ENCODE measurements at places on chromosomes 1 and 21. TPM values are rescaled to one million over a fixed set of nuclear protein-coding genes. Genes with fewer than 3 reads are reported as not detected.
A peak's percentile ranks its signal among the peaks of the same experiment; 100 is the strongest.

The EDN2 gene
- total RNA-seq = not detected

DNA sequence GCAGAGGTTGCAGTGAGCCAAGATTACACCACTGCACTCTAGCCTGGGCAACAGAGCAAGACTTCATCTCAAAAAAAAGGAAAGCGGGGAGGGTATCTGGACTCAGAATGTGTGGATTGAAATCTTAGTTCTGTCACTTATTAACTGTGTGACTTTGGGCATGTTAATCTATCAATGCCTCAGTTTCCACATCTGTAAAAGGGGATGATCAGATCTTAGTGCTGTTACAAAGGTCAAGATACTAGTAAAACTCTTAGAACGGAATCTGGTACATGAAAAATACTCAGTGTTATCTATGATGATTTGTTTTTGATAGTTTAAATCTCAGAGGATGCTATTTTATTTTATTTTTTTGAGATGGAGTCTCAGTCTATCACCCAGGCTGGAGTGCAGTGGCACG is 10.5 kb downstream of the FAM76A start:
- no peak overlapping the region for H3K4me3 ChIP-seq
- no peak for DNase-seq
- H3K27ac ChIP-seq = no peak overlapping the region
- H3K36me3 ChIP-seq = peaks cover 3% of the 10 kb centered on the region

The SAMD11 gene
- total RNA-seq = not detected

DNA sequence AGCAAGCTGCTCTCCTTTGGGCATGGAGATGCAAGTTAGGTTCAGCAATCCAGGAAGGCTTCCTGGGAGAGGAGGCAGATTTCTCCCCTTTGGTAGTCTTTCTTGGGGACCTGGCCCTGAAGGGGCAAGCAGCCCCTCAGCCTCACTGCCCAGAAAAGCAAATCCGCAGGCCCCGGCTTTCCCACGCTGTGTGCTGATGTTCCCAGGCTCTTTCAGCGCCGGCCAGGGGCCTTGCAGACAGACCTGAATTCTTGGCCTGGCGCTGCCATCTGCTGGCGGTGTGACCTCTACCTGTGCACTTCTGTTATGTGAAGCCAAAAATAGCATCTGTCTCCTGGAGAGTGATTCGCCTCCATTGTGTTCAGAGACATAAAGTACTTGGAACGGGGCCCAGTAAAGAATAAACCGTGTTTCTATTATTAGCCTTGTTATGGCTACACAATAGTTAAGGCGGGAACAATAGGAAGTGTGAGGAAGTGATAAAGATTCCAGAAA is 64.8 kb downstream of the ALPL start:
- no peaks in the 10 kb centered on the region for H3K27me3 ChIP-seq
- H3K4me3 ChIP-seq = no peak overlapping the region
- DNase-seq = no peak
- no peaks in the 10 kb centered on the region for H3K36me3 ChIP-seq

The PDE9A gene
- 14.1 TPM for total RNA-seq

- no peak overlapping the region for H3K4me3 ChIP-seq
- no peaks in the 10 kb centered on the region for H3K27me3 ChIP-seq
- H3K36me3 ChIP-seq = no peaks in the 10 kb centered on the region
- no peak overlapping the region for H3K27ac ChIP-seq
These were observed 189.4 kb upstream of the KCTD3 start for GRCh38 chr1:215377746-215378145.

DNA sequence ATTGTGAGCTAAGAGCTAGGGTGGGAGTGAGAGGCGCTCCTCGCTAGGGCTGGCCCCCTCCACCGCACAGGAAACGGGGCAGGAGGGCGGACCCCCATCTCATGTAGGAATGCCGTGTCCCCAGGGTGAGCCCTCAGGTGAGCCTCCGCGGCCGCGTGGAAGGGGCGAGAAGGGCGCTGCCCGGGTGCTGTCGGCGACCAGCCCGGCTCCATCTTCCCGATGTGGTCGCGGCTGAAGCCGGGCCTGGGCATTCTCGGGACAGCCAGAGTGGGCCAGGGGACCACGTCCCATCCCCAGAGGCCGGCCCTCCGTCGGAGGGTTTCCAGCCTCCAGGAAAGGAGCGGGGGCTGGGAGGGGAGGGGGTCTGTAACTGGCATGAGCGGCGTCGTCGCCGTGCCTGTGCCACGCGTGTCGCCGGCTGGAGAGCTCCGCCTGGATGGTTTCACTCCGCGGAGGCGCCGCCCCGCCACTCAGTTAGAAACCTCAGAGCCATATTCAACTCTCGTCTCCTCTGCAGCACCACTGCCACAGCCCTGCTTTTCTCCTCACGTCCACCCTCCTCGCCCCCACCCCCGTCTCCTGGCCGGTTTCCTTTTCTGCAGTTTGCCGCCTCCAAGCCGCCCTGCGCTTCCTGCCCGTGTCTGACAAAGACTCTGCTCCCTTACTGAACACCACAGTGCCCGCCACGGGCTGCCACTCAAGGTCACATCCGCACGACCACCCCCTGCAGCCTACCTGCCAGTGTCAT is at the start of gene TMEM269:
TMEM269 (plus strand) TSS at position 46 of the 748 bp plus-strand sequence. CDS start 4,903 bp downstream, outside the sequence.
- H3K4me1 ChIP-seq = peaks cover 12% of the 10 kb centered on the region
- peak within 1 kb of the TSS; percentile 56 for H3K4me3 ChIP-seq
- DNase-seq = peak; percentile 30
- no peaks in the 10 kb centered on the region for H3K27me3 ChIP-seq
- H3K27ac ChIP-seq = peak within 1 kb of the TSS; percentile 29
- H3K36me3 ChIP-seq = no peaks in the 10 kb centered on the region

The RGS4 gene
- not detected for total RNA-seq

GRCh38 chr1:202723708-202724107 is 13.5 kb upstream of the SYT2 start:
- H3K4me1 ChIP-seq = no peaks in the 10 kb centered on the region
- no peak overlapping the region for H3K27ac ChIP-seq
- peaks cover 3% of the 10 kb centered on the region for H3K36me3 ChIP-seq
- no peak overlapping the region for H3K4me3 ChIP-seq
- no peaks in the 10 kb centered on the region for H3K27me3 ChIP-seq
- no peak for DNase-seq

DNA sequence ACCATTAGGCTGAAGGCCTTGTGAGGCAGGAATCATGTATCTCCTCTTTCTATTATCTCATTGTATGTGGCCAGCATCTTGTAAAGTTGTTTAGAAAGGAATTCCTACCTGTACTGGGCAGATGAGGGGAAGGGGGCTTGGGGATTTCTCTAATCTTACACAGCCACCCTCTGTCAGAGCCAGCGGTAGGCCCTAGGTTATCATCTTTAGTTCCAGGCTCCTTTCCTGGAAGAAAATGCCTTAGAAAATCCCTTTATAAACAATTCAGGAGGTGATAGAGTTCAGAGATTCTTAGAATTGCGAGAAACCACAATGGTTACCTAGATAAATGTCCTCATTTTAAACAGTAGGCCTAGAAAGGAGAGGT is 35.2 kb downstream of the DPT start:
- no peaks in the 10 kb centered on the region for H3K27me3 ChIP-seq
- DNase-seq = no peak
- H3K27ac ChIP-seq = no peak overlapping the region
- H3K4me3 ChIP-seq = no peak overlapping the region

The PLOD1 gene
- 4.2 TPM for total RNA-seq

The HAO2 gene
- total RNA-seq = not detected

DNA sequence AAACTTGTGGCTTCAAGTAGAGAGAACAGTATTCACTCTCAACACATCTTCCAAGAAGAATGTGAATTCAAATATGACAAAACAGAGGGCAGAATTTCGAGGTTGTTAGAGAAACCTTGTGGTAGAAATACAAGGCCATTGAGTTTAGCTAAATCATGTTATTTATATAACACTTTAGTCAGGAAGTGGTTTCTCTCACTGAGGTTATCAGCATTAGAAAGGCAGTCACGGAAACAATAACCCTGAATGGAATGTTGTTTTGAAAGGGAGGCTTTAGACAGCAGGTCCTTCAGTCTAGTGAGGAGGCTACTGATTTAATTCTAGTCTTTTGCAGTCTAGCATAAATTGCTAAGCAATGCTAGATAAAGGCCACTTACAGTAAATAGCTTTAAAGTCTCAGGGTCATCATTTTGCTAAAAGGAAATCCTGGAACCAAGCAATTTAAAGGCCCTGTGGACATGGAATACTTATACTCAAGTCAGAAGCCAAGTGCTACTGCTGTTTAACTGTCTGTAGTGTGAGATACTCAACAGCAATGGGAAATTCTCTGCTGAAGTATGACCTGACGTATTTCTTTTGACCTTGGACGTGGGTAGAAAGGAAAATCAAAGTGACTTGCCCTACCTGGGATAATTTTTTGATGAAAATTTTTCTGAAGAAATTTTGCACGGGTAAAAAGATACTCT is 89.0 kb upstream of the CHODL start:
- no peak overlapping the region for H3K27ac ChIP-seq
- peaks cover 13% of the 10 kb centered on the region for H3K4me1 ChIP-seq
- no peaks in the 10 kb centered on the region for H3K27me3 ChIP-seq
- H3K4me3 ChIP-seq = no peak overlapping the region
- DNase-seq = peak; percentile 15
- H3K36me3 ChIP-seq = no peaks in the 10 kb centered on the region

DNA sequence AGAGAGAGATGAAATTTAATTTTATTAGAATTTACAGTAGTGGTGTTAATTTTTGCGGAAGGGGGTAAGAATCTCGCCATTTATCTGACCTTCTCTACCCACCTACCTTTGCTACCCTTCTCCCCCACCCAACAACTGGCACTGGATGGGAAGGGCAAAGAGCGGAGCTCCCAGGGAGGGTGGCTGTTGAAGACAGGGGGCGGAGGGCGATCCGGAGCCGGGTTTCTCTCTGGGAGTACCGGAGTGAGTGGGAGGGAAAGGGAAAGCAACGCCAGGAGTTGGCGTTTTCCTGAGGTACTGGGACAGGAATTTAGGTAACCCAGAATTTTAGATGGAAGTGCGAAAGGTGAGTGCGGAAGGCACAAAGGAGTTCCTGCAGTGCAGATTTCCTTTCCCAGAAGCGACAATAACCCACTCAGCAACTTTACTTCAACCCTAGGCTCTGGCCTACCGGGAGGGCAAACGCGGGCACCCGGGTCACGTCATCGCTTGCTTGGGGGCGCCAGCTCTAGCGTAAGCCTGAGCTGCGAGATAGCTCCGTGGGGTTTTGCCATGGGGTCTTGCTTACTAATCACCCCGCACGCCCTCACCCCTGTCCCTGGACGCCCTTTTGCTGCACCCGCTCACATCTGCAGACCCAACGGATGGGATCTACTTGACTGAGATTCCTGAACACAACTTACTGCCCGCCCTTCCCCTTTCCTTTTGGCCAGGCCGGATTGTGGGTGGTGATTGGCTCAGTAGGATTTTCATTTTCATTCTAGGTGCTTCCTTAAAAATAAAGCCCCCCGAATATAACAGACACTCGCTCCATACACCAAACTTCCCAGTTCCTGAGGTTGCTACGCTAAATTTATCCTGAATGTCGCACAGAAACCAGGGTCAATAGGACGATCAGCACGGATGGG is 413.0 kb upstream of the ESRRG start:
- no peaks in the 10 kb centered on the region for H3K4me1 ChIP-seq
- DNase-seq = no peak
- H3K4me3 ChIP-seq = no peak overlapping the region
- no peaks in the 10 kb centered on the region for H3K36me3 ChIP-seq
- H3K27ac ChIP-seq = no peak overlapping the region

The C1QA gene
- total RNA-seq = 3.5 TPM

GRCh38 chr1:37477198-37477931 is 3.0 kb downstream of the ZC3H12A start:
- peak overlapping the region; percentile 87 for H3K4me3 ChIP-seq
- peak overlapping the region; percentile 95 for H3K27ac ChIP-seq
- H3K27me3 ChIP-seq = no peaks in the 10 kb centered on the region
- H3K4me1 ChIP-seq = peaks cover 34% of the 10 kb centered on the region
- peaks cover 31% of the 10 kb centered on the region for H3K36me3 ChIP-seq

DNA sequence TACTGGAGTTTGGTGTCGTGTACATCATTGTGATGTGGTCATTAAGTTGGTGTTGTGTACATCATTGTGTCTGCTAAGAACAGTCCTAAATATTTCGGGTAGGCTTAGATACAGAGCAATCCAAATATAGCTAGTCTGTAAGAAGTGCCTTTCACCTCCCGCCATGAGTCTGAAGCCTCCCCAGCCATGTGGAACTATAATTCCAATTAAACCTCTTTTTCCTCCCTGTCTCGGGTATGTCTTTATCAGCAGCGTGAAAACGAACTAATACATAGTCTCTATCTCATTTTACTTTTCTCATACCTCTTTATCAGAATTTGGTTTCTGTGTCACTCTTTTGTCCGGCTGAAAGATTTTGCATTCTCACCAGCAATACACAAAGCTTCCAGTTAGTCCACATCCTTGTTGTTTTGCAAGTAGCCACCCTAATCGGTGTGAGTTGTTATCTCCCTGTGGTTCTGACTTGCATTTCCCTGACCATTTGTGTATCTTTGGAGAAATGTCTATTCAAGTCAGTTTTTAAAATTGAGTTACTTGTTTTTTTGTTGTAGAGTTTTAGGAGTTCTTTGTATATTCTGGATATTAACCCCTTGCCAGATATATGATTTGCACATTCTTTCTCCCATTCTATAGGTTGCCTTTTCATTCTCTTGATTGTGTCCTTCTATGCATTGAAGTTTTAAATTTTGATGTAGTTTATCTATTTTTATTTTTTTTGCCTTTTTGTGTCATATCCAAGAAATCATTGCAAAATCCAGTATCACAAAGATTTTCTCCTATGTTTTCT is 56.5 kb downstream of the FNBP1L start:
- no peaks in the 10 kb centered on the region for H3K4me1 ChIP-seq
- no peaks in the 10 kb centered on the region for H3K36me3 ChIP-seq
- H3K4me3 ChIP-seq = no peak overlapping the region
- H3K27me3 ChIP-seq = no peaks in the 10 kb centered on the region

The LTN1 gene
- 35.4 TPM for total RNA-seq

The LCE1A gene
- total RNA-seq = not detected

The C1QC gene
- total RNA-seq = not detected

DNA sequence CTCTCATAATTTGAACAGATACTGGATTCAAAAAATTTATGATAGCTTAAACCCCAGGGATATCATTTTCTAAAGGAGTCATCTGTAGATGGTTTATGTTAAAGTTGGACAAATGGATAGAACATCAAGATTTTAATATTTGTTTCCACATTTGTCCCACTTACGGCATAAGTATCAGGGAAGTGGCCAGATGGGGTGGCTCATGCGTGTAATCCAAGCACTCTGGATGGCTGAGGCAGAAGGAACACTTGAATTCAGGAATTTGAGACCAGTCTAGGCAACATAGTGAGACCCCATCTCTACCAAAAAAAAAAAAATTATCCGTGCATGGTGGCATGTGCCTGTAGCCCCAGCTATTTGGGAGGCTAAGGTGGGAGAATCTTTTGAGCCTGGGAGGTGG is 229.1 kb downstream of the GPR52 start:
- no peak for DNase-seq
- H3K27me3 ChIP-seq = no peaks in the 10 kb centered on the region
- H3K4me1 ChIP-seq = no peaks in the 10 kb centered on the region
- no peaks in the 10 kb centered on the region for H3K36me3 ChIP-seq
- no peak overlapping the region for H3K4me3 ChIP-seq
- H3K27ac ChIP-seq = no peak overlapping the region

- H3K27me3 ChIP-seq = no peaks in the 10 kb centered on the region
- H3K27ac ChIP-seq = no peak overlapping the region
- no peak for DNase-seq
These were observed 655.4 kb downstream of the LTN1 start for GRCh38 chr21:28337315-28337714.
